ENCODE measurements at places on chromosomes 11 and 22. TPM values are rescaled to one million over a fixed set of nuclear protein-coding genes. Genes with fewer than 3 reads are reported as not detected.

DNA sequence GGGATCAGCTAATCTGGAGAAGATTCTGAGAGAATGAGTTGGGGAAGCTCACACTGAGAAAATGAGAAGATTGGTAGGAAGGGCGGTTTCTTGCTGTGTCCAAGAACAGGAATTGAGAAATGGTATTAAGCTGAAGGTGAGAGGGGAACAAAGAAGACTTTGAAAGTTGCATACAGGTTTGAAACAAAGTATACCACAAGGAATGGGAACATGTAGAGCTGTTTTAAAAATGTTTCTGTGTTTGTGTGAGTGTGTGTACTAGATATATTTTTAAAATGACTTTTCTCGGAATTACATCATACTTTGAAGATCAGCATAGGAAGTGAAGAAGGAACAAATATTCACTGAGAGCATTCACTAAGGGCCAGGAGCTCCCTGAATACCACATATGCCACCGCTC, 24.4 kb upstream of the IZUMO1R start:
- no peak for DNase-seq

PRRG4 gene
- polyA plus RNA-seq, result not detected

SCN2B gene
- polyA plus RNA-seq, result 2.2 TPM

FXYD6 gene
- 541 TPM for polyA plus RNA-seq

APOL2 gene
- 8.7 TPM for polyA plus RNA-seq

DNA sequence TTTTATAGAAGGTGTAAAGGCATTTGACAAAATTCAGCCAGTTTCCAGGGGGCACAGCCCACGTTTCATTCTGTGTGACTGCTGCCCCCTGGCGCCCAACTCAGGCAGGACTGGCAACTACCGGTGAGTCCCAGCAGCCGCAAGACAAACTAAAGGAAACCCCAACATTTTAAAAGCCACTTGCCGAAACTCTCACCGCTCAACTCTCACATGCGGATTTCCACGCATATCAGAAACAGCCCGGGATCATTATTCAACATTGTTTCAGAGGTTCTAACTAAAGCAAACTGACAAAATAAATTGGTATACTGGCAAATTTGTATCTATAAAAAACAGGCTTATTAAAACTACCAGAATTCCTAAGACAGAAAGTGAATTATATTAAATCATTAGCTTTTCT, 48.2 kb downstream of the MORC2 start:
- DNase-seq, result peak; percentile 81

- peak; percentile 10 for DNase-seq
Measured at GRCh38 chr11:131121426-131122333, 205.4 kb upstream of the SNX19 start.
